Lower lobe of right lung (tissue), 2 donors: ENCODE measurements at places on chromosomes 4 and X.

DNA sequence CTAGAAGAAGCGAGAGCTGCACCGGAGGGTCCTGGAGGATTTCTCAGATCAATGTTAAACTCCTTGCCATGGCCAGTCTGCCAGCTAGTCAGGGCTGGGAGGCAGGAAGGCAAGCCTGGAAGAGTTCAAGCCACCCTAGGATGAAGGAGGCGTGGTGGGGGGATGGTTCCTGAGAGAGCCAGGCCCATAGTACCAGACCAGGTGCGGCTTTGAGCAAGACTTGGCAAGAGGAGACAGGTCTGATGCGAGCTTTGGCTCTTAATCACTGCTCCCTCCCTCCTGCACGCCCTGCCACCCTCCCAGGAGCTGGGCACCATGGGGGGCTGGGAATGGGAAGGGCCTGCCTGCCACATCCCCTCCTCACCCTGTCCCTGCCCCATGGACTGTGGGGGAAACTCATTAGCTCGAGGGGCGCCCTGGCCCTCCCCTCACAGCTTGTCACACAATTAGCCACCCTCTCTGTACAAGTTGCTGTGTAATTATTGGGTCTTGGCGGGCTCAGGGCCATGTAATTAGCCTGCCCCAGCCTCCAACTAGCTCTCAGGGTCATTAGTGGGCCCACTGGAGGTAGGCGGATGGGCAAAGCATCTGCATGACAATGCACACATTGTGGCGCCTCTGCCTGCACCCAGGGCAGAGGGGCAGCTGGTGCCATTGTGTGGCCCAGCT is 50.3 kb downstream of the EFNB1 start:
- DNase-seq, result no peak

GRCh38 chr4:129514852-129515251 is 418.9 kb downstream of the C4orf33 start:
- no peak for DNase-seq

DNA sequence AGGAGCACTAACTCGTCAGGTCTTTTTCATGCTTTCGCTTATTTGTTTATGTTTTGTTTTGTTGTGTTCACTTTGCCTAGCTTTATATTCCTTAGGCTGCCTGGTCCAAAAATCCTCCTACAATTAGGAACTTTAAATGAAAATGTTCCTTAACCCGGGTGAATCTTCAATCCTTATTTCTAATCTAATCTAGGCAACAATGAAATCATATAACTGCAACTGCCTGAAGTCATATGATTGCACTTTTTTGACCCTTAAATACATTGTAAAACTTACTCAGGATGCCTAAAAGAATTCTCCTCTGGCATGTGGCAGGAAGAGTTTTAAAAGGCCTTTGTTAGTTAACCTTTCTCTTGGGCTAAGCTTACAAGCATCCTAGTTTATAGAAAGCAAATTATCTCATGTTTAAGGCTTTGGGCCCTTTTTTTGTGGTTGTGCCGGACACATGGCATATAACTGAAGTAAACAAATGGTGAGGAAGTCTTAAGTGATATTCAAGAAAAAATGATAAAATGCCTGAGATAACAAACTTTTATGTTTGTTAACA is 279.4 kb downstream of the FAT4 start:
- no peak for DNase-seq

GRCh38 chr4:176499518-176499917 is 179.8 kb downstream of the SPCS3 start:
- no peak for DNase-seq

GRCh38 chr4:89788206-89789072 is 48.5 kb downstream of the SNCA start:
- DNase-seq, result no peak

GRCh38 chrX:9285342-9285771 is 179.5 kb upstream of the TBL1X start:
- DNase-seq, result no peak

- no peak for DNase-seq
These were observed 691.9 kb downstream of the TECRL start for GRCh38 chr4:63717384-63717783.

DNA sequence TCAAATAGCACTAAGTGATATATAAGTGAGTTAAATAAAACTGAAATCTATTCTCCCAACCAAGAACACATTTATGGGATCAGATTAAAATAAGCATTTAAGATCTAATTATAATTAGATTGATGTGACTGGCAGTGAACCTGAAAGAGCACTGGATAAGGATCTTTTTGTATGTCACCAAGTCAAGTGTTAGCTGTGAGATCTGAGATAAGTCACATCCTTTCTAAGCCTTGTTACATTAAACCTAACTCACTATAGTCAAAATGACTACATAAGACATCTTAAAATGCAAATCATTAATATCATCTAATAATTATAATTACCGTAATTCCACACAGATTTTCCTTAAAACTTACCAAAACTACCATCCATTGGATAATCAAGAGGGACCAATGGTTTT is 1.6 kb downstream of the CCNA2 start:
- no peak for DNase-seq

- DNase-seq, result no peak
These were observed 1602.4 kb upstream of the ADGRL3 start for GRCh38 chr4:59597536-59598329.

GRCh38 chrX:121227888-121228287 is 180.5 kb downstream of the GLUD2 start:
- DNase-seq, result no peak

DNA sequence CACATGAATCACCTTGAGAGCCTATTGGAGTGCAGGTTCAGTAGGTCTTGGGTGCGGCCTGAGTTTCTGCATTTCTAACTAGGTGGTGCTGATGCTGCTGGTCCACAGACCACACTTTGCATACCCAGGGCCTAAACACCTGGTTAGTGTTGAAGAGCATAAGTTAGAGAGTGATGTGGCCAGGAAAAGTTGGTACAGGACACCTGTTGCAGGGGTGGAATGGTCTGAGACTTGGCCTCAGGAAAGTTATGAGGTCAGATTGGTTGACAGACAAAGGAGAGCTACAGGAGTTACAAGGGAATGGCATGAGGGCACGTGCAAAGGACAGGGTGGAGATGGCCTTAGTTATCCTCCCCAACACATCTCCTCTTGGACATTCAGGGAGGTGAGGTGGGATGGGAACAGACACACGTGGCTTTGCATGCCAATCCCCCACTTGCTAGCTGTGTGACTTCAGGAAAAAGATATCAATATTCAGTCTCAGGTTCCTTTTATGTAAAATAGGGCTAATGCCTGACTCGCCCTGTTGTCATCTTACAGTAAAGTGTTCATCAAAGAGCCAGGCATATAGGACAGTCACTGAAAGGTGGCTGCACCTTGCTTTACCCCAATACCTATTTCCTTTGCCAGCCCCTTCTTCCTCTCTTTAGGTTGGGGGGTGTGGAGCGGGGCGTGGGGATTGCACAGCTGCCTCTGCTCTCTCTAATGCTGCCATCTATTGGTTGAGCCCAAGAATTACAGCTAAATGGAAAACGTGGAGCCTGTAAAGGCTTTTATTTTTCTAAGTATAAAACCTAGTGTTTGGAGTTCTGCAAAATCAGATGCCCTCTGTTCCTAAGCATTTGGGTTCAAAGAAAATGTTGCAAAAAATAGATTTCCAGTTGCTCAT is 47.5 kb downstream of the ATG4A start:
- DNase-seq, result no peak

DNA sequence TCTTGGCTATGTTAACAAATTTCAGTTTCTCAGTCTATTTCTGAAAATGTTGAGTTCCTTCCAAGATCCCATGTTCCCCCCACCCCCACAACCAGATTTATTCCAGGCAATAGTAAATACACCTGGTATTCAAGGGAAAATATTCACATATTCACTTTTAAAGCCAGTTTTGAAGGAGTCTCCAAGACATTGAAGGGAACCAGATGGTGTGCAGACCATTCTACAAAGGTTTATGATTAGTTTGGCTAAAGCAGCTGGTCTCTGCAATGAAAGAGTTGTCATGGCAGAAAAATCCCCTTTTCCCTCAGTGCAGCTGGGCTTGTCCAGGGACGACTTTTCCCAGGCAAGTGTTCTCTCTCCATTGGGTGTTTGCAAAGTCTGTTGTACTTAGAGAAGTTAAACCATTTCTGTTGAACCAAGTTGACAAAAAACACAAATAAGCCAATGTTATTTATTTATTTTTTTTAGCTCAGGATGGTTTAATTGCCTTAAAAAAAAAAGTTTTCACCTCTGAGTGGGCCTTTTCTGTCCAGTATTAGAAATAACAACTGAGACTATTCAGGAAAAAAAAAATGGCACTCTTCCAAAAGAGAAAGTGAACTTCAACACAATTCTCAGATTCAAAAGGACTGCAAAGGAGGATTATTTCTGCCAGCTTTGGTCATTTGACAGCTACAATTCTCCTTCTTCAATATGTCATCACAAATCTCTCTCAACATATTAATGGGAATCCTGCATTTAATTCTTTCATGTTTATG is 410.6 kb downstream of the IL1RAPL1 start:
- DNase-seq, result no peak

DNA sequence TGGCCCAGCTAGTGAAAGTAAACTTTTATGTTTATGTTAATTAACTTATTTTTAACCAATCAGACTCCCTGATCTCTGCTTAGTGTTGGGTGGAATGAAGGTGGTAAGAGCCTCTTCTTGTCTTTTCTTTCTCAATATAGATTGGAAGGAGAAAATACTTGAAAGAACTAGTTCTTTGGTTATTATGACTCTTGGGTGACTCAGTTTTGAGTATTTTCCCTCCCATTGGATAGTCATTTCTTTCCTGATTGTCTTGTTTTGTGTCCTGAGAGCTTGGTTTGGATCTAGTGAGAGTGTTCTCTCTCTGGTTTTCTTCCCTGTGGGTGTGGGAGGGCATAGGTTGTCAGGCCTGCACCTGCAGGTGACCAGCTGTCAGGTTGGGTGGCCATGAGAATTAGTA is 172.0 kb upstream of the GLRA2 start:
- DNase-seq, result no peak

- DNase-seq, result no peak
These were observed 276.3 kb upstream of the TACR3 start for GRCh38 chr4:103996064-103996463.

DNA sequence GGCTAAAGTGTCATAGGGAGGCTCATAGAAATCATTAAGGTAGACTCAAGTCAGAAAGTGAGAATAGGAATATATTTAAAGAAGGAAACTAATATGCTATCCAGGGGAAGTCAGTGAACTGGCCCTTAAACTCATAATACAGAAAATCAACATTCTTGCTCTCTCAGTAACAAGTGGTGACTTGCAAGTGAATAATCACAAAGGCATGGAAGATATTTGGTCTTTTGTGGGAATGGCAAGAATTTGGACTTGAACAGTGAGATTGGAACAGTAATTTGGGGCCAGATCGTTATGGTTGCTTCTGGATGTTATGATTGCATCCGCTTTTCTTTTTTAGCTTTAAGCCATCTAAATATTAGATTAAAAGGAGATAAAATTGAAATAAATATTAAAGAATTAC is 103.8 kb downstream of the TBC1D19 start:
- no peak for DNase-seq

- no peak for DNase-seq
These were observed 156.1 kb downstream of the AFAP1 start for GRCh38 chr4:7783541-7783940.

DNA sequence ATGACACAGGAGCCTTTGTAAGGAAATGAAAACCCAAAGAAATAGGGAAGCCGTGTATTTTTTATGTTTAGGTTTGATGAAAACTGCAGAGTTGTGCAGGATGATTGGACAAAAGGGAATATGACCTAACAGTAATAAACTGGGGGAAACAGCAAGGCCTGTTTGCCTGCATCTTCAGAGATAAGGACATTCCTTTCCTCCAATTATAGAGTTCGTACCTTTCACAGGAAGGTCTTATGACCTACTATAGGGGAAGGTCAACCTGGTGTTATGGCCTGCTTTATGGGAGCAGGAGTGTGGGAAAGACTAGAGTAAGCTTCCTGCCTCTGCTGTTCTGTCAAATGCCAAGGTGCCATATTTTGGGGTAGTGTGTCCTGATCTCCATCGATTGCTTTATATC is 42.5 kb downstream of the BBS12 start:
- no peak for DNase-seq

DNA sequence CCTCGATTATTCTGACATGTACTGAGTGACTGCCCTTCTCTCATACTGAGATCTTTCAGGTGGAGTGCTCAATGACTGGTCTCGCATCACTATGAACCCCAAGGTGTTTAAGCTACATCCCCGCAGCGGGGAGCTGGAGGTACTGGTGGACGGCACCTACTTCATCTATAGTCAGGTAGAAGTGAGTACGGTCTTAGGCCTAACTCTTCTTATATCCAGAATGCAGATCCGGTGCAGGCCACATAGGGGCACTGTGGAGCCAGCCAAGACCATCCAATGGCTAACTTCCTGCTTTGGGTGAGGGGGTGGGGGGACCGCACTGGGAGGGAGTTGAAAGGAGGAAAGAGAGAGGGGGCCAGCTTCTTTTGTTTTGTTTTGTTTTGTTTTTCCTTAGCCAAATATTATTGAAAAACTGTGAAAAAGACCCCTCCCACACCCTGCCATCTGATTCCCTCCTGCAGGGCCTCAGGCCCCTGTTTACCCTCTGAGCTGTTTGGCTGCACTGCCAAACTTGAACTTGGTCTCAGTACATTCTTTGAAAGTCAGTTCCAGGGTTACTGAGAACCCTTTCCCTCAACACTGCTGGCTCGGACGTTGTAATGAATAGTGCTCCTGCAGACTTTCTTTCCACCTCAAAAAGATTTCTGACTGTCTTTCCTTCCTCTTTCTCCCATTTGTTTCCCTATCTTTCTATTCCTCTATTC is 16.2 kb downstream of the AWAT2 start:
- no peak for DNase-seq

DNA sequence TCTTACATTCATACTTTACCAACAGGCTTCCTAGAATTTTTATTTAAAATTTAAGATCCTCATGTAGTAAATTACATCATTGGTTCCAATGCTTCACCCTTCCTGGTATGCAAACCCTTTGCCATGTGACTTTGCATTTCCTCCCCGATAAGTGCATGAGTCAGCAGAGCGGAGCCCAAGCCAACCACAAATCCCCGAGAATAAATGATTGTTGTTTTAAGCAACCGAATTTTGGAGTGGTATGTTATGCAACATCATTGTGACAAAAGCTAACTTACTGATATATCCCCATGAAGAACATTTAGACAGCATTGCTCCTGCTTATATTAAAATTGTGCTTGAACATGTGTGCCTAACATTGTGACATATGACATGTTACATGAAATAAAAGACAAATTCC is 199.4 kb upstream of the DDX53 start:
- DNase-seq, result no peak

- no peak for DNase-seq
These were observed 5.9 kb upstream of the ARSD start for GRCh38 chrX:2934715-2935710.

DNA sequence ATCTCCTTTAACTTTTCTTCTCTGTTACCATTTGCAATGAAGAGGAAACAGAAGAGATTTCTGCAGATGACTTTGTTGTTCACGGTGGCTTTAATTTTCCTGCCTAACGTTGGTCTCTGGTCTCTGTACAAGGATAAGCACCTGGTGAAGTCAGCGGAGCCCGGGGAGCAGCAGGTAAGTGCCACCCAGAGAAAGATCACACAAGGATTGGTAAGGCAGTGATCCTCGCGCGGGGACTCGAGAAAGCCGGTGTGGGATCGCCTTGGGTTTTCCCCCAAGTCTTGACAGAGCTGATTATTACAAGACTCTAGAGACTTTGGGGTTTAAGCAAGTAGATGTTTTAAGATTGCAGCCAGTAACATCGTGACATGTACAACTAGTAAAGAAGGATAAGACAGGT is 1.3 kb downstream of the GALNTL6 start:
- DNase-seq, result no peak
